ENCODE measurements at places on chromosomes 4 and X.

DNA sequence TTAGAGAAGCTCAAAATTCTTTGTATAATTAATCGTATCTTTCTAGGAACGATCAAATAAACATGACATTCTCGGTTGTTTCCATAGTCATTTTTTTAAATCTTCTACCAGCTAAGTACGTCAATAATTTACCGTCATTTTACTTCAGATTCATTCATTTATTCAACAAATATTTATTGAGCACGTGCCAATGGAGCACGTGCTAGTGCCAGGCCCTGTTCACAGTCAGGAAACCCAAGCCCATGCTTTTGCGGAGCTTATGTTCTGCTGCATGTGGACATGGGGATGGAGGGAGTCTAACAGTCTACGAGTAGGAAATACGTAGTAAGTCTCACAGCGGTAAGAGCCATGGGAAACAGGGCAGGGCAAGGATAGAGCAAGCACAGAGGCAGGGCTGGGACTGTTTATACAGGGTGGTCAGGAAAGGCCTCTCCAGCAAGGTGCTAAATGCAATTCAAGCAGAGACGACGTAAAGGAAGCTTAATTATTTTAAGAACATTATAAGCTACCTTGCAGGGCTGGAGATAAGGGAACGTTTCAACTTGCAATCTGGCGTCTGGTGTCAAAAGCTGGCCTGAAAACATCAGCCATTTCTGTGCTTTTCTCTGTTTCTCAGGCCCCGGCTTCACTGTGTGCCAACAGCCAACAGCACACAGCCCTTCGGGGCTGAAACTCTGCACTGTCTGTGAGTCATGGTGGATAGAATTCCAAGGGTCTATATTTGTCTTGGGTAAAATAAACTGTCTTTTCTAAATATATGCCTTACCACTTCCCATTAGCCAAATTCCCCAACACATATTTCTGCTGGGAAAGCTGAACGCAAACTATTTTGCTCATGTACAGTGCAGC lies 517.1 kb upstream of the ZFP42 start:
- no peak for DNase-seq

GRCh38 chrX:48784726-48785125 lies 1.7 kb upstream of the GATA1 start:
- DNase-seq: no peak

DNA sequence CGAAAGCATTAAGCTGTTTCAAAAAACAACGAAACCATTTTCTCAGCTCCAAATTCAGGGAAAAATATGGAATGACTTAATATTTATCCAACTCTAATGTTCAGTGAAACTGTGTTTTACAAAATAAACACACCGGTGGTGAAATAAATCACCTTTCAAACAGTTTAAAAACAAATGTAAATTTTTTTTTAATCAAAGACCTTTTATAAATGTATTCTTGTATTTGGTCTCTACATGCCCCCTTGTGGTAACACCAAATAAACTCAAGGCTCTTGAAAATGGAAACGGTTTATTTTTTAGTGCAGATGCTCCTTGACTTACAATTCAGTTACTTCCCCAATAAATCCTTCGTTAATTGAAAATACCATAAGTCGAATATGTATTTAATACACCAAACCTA lies 45.8 kb upstream of the ITM2A start:
- DNase-seq: peak; percentile 50

- DNase-seq: no peak
Measured at GRCh38 chr4:25075129-25075528, 44.4 kb upstream of the LGI2 start.

GRCh38 chr4:19698961-19699360 lies 552.7 kb upstream of the SLIT2 start:
- no peak for DNase-seq

- no peak for DNase-seq
Measured at GRCh38 chr4:12446256-12446655, 1017.6 kb upstream of the HS3ST1 start.

DNA sequence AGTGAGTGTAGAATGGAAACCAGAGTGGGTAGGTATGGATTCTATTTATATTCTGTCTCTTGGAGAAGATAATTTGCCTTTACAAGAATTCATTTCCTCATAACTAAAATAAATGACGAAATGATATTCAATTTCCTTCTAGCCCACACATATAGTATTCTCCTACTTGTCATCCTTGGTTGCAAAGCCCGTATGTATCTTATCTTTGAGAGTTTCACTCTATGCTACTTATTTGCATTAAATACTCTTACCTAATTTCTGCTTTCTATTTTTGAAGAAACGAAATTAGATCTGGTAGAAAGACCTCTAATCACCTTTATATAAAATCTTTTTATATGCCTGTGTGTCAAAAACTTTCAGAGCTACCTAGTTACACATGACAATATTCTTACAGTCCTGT lies 457.7 kb downstream of the NKX6-1 start:
- DNase-seq: no peak

DNA sequence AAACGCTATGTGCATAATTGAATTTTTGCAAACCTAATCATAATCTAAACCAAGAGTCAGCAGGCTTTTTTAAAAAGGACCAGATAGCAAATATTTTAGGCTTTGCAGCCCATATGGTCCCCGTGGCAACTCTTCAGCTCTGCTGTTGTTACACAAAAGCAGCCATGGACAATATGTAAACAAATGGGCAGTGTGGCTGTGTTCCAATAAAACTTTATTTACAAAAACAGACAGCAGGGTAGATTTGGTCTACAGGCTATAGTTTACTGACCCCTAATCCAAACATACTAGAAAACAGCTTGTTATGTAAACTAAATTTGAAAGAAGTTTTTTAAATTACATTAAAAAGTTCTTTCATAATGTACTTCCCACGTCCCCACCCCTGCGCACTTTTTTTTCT lies 53.1 kb downstream of the FUNDC1 start:
- no peak for DNase-seq

DNA sequence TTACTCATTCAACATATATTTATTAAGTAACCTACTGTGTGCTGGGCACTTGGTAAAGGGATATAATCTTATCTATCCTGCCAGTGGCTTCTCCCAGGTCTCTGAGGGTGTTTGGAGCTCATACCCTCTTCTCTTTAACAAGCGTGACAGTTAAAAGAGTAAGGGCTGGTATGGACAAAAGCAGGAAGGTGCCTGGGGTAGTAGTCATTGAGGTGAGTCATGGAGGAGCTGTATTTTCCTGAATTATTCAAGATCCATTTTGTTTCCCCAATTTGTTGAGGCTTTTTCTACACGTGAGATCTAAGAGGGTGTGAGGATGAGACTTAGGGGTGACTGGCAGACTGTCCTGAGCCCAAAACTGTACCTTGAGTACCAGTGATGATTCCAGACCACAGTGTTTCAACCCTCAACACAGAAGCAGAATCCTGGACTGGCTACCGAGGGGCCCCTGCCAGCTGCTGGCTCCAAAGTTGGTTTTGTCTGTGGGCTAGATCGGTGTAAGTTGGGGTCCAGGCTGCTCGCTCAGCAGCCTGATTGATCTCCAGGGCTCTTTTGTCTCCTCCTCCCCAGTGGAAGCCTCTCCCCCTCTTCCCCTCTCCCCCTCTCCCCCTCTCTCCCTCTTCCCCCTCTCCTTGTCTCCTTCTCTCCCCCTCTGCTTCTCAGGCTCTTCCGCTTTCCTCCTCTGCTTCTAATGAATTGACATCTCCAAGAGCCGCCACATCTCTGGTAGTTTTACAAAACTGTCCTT lies at the start of gene DRP2:
TSS of gene DRP2 (plus strand) at position 671 of the 748 bp plus-strand sequence. CDS start 11,862 bp downstream, outside the sequence.
- DNase-seq: no peak

DNA sequence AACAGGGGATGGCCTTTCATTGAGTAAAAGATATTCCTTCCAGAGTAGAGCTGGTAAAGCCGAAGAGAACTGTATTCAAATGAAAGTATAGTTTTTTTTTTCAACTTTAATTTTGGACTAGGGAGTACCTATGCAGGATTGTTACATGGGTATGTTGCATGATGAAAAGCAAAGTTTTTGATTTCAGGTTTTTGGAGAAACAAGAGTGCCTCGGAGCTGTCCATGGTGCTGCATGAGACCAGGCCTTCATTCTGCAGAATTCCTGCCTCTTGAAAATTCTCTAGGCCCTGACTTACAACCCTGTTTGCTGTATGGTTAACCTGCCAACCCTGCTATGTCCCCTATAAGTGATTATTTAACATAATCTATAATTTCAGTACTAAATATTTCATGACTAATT lies 1065.7 kb upstream of the FTHL17 start:
- no peak for DNase-seq

DNA sequence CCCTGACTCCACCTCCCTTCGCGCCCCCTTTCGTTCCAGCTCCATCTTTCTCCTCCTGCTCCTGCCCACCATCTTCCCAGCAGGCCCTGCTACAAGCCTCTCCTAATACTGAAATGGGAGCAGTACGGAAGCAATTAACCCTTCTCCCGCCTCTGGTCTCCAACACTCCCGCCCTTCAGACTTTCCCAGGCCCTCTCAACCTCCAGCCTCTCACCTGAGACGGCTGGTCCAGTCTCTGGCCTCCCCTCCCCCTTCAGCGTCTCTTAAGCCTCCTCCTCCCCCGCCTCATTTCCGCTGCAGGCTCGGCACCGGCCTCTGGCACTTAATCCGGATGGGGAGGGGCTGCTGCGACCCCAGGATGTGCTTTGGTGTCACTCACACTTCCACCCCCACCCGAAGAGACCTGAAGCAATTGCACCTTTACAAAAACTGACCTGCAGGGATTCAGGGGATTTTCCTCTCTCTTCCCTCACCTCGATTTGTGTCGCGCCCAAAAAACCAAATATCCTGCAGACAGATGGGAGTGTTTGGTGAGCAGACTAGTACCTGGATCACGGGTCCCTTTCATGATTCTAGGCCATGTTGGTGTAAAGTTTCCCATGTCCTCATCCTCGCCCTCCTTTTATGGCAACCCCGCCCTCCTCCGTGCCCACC lies 657 bp downstream of the TCEAL8 start:
- peak; percentile 16 for DNase-seq

Measured in Kasumi-1 (cell line).